ENCODE measurements at places on chromosomes 11 and 22.

DNA sequence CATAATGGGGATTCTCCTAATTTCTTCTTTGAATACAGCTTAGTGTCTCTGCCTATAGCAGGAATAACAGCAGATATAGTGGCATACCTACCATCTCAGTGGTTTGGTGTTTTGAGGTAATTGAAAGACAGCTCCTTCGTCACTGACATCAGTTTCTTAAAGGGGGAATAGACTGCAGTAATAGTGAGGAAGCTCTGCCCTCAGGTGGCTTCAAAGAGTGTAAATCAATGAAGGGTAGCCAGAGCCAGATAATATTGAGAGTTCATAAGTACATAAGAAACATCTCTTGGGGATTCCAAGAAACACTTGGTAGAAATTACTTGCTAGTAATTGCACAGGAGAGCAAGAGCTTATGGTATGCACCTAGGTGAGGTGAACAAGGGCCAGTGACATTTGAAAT lies 4.4 kb downstream of the OR6M1 start:
- DNase-seq: no peak

DNA sequence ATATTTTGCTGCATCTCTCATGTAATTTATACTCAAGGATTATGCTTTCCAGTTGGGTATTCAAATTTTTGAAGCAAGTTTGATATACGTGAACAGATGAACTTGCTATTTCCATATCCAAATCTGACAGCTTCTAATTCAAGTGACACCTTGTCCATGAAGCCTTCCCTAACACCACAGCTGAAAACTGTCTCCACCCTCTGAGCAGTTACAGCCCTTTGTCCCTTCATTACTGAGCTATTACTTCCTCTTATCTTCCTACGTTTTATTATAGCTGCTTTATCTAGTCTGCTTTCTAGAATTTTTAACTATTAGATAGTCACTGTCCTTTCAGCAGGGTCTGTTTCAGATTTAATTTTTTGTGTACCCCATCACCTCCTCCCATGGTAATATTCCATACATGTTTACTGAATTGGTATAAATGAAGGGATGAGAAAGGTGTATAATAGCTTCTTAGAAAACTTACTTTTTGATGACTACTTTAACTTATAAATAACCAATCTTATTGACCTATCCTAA lies 13.3 kb upstream of the PRSS23 start:
- DNase-seq: no peak

- DNase-seq: no peak
Observed at GRCh38 chr11:38491986-38492385, 1894.0 kb upstream of the RAG2 start.

DNA sequence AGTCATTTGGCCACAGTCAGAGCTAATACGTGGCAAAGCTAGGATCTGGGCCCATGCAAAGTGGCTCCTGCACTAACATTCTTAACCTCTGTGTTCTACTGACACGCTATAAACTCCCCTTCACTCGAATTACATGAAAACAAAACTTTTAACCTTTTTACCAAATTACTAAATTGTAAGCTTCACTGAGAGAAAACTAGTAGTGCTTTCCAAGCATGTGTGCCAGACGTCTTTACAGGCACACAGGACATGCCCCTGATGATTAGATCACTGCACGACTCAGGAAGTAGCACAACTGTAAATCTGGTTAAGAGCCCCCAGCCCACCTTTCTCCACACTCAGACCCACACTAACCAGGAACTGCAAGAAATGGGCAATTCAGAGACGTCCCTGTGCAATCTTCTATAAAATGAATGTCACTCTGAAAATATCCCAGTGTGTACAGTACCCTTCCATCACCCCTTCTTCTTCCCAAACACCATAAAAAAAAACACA lies 16.1 kb downstream of the PHF21A start:
- DNase-seq: no peak

DNA sequence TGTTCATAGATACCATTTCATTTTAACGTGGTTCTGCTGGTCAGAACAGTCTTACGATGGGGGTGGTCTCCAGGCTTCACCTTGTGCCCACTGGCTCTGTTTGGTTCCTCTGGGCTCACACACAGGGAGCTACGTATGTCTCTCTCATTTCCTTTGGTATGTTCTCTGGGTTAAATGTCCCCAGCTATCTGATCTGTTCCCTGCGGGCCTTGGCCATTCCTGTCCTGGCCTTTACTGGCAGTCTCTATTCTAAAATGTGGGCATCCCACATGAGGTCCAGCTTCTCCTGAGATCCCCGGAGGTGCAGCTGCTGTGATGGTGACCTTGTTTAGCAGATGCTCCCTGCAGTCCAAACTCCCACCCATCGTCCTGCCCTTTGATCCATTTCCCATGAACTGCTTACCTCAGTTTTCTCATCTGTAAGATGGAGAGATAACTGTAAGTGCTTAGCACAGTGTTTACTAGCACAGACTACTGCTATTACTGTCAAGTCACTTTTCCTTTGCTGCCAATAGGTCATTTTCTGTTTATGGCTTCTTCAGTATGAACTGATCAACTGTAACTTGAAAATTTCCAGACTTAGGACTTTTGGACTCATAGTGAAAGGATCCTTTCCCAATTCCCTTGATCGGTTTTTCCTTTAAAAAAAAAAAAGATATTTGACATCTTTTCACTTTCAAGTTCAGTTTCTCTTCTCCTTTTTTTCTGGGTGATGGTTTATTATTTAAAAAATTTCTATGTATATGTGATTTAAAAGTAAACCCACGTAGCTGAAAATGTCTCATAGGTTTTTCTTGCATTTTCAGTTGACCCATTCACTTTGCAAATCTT lies 92.9 kb downstream of the PTPRJ start:
- DNase-seq: no peak

DNA sequence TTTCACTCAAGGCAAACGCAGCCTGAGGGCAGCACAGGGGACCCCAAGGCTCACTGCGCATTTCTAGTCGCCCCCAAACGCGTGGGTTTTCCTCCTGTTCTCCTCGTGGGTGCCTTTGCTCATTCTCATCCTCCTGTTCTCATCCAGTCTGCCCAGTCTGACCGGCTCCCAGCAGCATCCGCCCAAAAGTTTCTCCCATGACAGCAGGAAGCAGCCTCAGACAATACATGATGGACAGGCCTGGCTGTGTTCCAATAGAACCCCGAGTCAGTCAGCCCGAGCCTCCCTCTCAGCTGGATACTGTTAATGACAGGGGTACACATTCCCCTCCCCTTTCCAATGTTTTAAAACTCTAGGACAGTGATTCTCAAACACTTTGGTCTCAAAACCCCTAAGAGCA lies 22.5 kb upstream of the KRTAP5-7 start:
- DNase-seq: no peak

- DNase-seq: no peak
Observed at GRCh38 chr11:86798988-86799387, 1.4 kb upstream of the PRSS23 start.

DNA sequence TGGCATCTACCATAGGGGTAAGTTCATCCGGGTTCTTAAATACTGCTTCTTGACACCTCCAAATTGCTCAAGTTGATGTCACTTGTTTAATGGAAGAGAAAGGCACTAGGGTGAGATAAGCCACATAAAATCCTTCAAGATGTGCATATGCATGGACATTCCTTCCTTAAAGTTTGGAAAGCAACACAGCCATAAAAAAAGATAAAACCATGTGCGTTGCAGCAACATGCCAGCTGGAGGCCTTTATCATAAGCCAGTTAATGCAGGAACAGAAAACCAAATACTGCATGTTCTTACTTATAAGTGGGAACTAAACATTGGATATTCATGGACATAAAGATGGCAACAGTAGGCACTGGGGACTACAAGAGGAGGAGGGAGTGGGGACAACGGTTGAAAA lies 8.0 kb upstream of the IL18BP start:
- DNase-seq: no peak

DNA sequence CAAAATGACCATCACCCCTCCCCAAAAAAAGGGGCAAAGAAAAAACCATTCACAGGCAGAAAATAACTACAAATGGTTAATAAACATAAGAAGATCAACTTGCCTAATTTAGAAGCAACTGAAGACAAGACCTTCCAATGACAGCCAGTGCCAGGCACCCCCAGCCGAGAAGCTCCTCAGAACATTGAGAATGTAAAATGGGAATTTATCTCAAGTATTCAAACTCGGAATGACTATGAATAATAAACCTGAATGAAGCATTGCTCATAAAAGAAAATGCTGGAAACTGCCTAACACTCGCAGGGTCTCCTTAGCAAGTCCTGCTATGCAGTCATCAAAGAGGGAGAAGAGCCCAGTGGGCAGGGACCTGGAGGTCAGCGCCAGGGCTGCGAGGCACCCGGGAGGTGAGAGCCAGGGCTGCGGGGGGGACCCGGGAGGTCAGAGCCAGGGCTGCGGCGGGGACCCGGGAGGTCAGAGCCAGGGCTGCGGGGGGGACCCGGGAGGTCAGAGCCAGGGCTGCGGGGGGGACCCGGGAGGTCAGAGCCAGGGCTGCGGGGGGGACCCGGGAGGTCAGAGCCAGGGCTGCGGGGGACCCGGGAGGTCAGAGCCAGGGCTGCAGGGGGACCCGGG lies 23.2 kb upstream of the MOB2 start:
- DNase-seq: no peak

DNA sequence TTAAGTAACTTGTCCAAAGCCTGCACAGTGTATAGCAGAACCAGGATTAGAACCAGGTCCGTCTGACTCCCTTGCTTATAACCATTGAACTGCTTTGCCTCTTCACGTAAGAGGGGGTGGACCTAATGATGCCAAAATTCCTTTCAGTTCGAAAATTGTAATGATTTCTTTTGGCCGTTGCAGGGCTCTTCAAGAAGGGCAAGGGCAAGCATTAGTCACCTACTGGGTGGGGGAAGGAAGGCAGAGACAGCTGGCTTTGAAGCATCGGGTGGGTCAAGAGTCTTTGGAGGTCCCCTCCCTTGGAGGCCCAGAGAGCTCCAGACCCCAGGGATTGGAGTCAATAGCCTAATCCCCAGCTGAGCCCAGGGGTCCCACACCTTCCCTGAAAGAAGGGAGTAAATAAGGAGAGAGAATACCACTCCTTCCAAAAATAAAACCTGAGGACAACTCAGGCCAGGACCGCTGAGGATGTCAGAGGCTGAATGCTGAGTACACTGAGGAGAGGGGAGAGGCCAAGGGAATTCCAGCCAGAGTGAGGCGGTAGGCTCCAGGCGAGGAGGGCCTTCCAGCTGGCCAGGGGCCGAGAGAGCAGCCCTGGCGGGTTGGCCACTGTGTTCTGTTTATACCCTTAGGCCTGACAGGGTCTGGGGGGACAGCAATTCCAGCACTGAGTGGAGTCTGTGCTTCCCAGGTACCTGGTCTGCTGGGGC lies 14.1 kb downstream of the CREB3L1 start:
- no peak for DNase-seq

DNA sequence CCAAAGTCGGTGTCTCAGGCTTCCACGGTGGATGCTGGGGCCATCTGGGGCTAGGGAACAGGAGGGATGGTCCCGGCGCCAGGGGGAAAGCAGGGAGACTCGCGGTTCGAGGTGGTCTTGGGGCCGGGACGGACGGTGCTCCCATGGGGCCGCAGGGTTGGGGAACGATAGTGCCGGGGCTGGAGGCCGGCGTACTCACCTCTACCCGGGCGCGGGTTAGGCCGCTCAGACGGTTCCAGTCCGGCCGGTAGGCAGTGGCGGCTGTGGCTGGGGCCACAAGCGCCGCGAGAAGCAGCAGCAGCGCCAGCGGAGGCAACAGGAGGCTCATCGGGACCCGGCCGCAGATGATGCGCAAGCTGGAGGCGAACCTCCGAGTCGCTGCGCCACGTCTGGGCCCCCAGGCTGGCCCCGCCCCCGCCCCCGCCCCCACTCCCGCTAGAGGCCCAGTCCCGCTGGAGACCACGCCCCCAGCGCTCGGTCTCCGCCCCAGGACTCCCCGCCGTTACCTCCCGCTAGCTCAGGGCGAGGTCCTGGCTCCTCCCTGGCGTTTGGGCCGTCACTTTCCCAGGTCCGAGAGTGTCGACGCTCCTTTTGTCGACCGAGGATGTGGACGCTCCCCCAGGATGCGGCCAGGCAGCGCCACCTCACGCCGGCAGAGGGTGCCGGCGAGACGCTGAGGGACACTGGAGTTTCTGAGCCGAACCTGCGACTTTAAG lies at the start of gene SELENOM:
SELENOM (minus strand) TSS at position 391 of the 716 bp plus-strand sequence; CDS start at position 328, 63 bp downstream.
- peak; percentile 73 for DNase-seq

GRCh38 chr11:13294771-13295579 lies 17.4 kb downstream of the BMAL1 start:
- no peak for DNase-seq

DNA sequence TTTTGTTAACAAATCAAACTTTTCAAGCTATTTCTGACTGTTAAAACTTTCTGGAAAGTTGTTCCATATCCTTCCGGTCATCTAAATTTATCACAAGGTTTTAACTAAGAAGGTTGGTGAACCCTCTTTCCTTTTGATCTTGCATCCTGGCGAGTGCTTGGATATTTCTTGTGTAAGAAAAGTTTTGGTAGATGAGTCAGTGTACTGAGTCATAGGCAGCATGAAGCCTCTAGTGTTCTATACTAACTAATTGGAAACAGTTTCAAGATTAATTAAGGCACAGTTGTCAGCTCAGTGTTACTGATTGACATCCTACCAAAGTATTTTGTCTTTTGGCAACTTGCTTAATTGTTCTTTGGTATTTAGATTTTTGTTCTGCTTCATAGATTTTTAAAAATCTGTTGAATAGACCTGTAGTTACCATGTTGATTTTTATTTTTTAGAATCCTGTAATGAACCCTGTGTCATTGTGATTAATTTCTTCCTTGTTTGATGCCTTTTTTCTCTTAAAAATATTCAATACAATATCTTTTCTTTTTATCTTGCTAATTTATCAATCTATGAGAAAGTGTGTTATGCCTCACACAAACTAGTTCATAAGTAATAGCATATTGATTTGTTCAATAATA lies 38.0 kb downstream of the METTL15 start:
- no peak for DNase-seq

DNA sequence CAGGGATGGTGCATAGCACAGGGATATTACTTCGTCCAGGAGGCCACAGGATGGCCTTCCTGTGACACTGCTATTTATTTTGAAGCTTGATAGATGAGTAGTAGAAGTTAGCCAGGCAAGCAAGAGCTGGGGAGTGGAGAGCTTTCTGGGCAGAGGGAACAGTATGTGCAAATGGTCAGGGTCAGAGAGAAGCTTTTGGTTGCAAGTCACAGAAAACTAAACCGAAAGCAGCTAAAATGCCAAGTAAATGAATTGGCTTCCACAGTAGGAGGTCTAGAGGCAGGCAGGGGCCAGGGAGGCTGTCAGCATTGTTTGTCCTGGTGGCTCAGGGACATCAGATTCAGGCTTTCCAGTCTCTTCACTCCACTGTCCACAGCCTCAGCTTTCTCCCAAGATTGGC lies 247.5 kb downstream of the GRIK4 start:
- DNase-seq: no peak

DNA sequence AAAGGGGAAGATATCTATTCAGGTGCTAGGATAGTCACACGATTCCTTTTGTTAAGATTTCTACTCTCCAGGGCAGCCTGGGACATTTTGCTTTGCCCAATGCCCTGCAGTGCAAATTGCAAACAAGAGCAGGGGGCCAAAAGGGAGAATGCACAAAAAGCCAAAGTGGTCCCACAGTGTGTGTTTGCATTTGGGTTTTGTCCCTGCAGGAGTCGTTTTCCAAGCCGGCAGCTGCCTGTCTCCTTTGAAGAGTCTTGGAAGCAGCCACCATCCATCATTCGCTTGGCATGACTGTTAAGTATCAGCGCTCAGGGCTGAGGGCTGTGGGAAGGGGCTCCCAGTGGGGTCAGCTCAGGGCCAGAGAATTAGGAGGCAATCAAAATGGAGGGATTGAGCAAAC lies 184.7 kb downstream of the MIAT start:
- DNase-seq: no peak

GRCh38 chr11:123211149-123211852 lies 16.3 kb upstream of the CLMP start:
- DNase-seq: no peak

All from memory B cell (primary cell).